Muscle of leg (tissue), 16 donors: ENCODE measurements at places on chromosomes 7 and 10. TPM values are rescaled to one million over a fixed set of nuclear protein-coding genes. Genes with fewer than 3 reads are reported as not detected.

GRCh38 chr10:84820120-84820519 lies 491.7 kb downstream of the CCSER2 start:
- no peak overlapping the region for H3K27ac ChIP-seq
- no peaks in the 10 kb centered on the region for H3K27me3 ChIP-seq
- H3K4me1 ChIP-seq: no peaks in the 10 kb centered on the region
- H3K36me3 ChIP-seq: no peaks in the 10 kb centered on the region

ZP3 gene
- 0.49 TPM for total RNA-seq

DNA sequence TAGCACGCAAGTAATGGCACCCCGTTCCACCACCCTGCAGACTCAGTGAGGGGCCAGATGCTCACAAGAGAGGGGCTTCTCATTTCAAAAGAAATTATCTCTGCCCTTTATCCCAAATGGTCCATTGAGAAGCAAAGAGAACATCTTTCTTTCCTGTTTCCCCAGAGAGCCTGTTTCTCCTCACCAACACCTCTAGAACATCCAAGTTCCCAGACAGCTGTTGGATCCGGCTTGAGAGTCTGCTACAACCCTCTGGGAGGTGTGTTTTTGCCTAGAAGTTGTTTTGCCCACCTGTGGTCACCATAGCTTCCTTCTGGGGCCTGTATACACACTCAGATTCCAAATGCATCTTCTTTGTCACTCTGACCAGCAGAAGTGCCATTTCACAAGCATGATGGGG lies 637.4 kb downstream of the LRMDA start:
- peaks cover 7% of the 10 kb centered on the region for H3K4me1 ChIP-seq
- no peak overlapping the region for H3K4me3 ChIP-seq
- H3K36me3 ChIP-seq: no peaks in the 10 kb centered on the region

DNA sequence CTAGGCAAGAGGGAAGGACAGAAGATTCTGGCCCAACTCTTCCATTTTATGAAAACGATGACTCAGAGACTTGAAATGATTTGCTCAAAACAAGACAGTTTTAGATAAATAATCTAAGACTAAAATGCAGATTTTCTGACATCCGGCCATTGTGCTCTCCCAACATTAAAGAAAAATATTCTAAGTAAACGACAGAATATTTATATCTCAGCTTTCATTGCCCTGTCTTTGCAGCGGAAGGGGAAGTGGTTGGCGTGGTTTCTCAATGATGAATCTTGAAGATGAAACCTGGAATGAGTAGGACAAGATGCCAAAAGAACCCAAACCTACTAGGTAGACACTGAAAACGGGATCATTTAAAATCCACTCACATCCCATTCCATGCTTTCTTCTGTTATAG lies 28.9 kb upstream of the NPY start:
- H3K4me1 ChIP-seq: no peaks in the 10 kb centered on the region
- no peak overlapping the region for H3K27ac ChIP-seq
- no peak for DNase-seq
- no peaks in the 10 kb centered on the region for H3K27me3 ChIP-seq
- H3K36me3 ChIP-seq: no peaks in the 10 kb centered on the region

DNA sequence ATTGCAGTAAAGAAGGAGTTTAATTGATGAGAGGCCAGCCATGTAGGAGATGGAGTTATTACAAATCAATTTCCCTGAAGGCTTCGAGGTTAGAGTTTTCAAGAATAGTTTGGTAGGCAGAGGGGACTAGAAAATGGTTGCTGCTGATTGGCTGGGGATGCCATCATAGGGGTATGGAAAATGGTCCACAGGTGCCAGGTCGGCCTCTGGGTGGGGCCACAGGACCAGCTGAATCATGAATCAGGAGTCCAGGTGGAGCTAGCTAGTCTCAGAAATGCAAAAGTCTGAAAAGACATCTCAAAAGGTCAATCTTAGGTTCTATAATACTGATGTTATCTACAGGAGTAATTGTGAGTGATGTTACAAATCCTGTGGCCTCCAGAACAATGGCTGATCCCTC lies 714.0 kb upstream of the GHITM start:
- H3K4me1 ChIP-seq: no peaks in the 10 kb centered on the region
- H3K27ac ChIP-seq: no peak overlapping the region
- H3K4me3 ChIP-seq: no peak overlapping the region
- no peaks in the 10 kb centered on the region for H3K36me3 ChIP-seq
- no peaks in the 10 kb centered on the region for H3K27me3 ChIP-seq

DNA sequence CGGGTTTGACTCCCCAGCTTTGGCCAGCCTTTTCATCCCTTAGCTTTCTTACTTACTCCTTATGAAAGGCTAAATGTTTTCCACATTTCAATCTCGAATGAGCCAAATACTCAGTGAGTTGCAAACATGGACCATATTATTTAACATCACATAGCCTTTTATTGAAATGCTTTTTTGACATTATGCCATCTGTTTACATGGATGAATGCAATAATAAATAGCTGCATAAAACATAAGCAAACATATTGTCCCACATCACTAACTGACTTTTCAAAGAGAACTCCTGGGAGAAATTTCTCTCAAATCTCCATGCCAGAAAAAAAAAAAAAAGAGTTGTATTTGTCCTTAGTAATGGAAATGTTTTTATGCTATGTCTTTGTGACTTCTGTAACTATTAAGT lies 134.9 kb downstream of the LSMEM1 start:
- no peak overlapping the region for H3K27ac ChIP-seq
- no peaks in the 10 kb centered on the region for H3K36me3 ChIP-seq
- no peak overlapping the region for H3K4me3 ChIP-seq
- H3K4me1 ChIP-seq: no peaks in the 10 kb centered on the region
- peak; percentile 57 for DNase-seq

DNA sequence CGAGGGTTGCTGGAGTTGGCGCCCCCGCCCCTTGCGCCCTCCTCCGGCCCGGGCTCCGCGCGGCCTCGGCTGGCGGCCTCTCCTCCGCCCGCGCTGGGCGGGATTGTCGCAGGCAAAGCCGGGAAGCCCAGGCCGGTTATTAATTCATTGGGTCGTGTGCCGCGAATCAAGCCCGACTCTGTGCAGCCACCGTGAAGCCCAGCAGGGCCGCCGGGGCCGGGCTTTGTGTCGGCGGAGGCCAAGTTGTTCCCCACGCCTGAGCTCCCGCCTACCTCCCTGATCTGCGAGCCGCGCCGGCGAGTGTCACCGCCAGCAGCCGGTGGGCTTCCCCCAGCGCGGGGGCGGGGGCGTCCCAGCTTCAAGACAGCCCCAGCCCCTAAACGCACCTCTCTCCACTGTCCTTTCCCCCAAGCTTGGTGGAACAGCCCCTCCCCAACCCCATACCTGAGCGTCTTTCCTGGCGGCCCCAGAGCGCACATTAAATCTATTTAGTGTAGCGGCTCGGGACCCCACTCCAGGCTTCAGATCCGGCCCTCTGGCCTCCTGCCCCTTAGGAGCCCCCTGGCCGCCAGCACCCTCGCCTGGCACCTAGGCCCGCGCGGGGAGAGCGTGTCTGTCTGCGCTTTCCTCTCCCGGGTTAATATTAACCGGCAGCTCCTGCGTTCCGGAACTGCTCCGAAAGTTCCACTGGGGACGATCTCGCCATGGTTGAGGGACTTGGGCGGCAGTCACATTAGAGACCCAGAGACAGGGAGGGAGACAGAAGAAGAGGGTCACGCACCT lies 3.5 kb downstream of the SHH start:
- H3K36me3 ChIP-seq: no peaks in the 10 kb centered on the region
- peaks cover 98% of the 10 kb centered on the region for H3K27me3 ChIP-seq
- no peak for DNase-seq
- peaks cover 28% of the 10 kb centered on the region for H3K4me1 ChIP-seq
- H3K4me3 ChIP-seq: no peak overlapping the region
